ENCODE measurements at places on chromosomes 1 and 21. TPM values are rescaled to one million over a fixed set of nuclear protein-coding genes. Genes with fewer than 3 reads are reported as not detected.

Gene DAB1
- total RNA-seq, result 0.17 TPM

Gene LDLRAD1
- total RNA-seq, result not detected

Gene TDRD10
- total RNA-seq, result not detected

Gene NHLH2
- not detected for total RNA-seq

Gene PRKAA2
- total RNA-seq, result 7.1 TPM

Measured in fibroblast of lung (primary cell).